ENCODE measurements at places on chromosomes 13 and 19.

DNA sequence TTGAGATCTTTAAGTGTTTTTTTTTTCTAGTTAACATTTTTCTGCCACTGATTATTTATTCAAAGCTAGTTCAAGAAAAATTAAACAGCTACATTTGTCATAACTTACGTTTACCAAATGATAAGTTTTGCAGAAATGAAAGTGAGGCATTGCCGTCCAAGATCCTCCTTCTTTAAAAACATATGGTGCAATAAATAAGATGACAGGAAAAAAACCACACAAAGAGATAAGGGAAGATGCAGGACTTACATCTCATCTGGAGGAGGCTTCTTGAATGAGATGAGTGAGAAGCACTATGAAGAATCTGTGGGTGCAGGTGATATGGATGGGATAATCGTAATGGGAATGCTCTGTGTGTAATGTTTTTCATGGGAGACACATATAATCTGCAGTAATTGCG lies 12.4 kb downstream of the TNFSF13B start:
- DNase-seq, result no peak

GRCh38 chr13:46914341-46914740 lies 17.5 kb upstream of the HTR2A start:
- DNase-seq, result no peak

- DNase-seq, result no peak
Measured at GRCh38 chr13:36981156-36981743, 17.9 kb downstream of the ALG5 start.

DNA sequence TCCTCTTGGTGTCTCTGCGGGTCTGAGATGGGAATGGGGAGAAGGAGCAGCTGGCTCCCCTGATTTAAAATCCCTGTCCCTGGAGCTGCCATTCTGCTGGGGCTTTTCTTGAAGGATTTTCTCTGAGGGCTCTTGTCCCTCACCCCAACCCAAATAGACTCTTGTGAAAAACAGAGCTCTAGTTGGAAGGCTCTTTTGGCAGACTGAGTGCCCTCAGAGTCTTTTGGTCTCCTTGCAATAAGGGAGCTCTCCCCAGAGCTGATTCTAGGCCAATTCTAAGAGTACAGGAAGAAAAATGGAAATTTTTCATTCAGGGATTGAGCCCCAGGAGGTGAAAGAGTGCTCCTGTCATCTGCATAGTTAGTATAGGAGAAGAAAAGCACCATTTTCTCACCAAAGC lies 238.3 kb downstream of the COG6 start:
- DNase-seq, result no peak

GRCh38 chr19:40695881-40696280 lies 5.4 kb upstream of the NUMBL start:
- peak; percentile 24 for DNase-seq

DNA sequence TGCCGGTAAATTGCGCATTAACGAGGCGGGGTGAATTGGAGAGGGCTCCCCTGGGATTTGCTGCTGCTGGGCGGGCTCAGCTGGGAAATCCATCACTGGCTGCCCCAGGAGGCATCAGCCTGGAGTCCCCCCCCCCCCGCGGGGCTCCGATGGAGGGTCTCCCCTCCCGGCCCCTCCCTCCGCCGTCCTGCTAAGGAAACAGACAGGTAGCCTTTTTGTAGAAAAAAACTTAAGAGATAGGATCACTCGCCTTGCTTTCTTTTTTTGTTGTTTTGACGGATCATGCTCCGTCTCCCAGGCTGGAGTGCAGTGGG lies 6.8 kb downstream of the TLE6 start:
- DNase-seq, result no peak

DNA sequence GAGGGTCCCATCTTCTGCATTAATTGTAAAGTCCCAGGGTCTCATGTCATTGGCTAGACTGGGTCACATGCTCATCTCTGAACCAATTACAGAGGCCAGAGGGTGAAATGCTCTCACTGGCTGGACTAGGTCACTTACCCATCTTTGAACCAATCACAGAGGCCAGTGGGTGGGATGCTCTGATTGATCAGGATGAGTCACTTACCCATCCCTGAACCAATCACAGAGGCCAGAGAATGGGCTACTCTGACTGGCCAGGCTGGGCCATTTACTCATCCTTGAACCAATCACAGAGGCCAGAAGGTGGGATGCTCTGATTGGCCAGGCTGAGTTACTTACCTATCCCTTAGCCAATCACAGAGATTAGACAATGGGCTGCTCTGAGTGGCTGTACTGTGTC lies 5.3 kb downstream of the MISP start:
- DNase-seq, result no peak

- no peak for DNase-seq
Measured at GRCh38 chr13:69595181-69595580, 512.4 kb upstream of the ATXN8OS start.

GRCh38 chr13:100129605-100130004 lies 40.7 kb downstream of the PCCA start:
- no peak for DNase-seq

GRCh38 chr13:26653842-26654241 lies 96.4 kb downstream of the WASF3 start:
- no peak for DNase-seq

GRCh38 chr13:95585867-95586266 lies 33.3 kb downstream of the CLDN10 start:
- no peak for DNase-seq

GRCh38 chr13:97892717-97893116 lies 60.8 kb upstream of the IPO5 start:
- DNase-seq, result no peak

DNA sequence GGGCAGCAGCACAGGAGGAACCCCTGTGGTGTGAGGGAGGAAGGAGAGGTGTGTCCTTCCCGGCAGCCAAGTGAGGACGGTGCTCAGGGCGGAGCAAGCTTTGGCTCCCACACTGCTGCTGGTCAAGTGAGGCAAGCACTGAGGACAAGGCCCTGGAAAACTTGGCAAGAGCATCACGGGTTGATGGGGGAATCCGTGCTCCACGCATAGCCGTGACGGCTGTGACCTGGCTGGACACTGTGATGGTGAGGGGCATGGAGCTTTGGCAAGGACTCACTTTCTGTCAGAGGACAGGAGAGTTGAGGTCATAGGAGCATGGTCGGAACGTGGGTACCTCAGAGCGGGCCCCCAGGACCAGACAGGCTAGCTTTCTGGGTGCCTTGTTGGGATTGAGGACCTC lies 29.0 kb upstream of the SLC15A1 start:
- no peak for DNase-seq

DNA sequence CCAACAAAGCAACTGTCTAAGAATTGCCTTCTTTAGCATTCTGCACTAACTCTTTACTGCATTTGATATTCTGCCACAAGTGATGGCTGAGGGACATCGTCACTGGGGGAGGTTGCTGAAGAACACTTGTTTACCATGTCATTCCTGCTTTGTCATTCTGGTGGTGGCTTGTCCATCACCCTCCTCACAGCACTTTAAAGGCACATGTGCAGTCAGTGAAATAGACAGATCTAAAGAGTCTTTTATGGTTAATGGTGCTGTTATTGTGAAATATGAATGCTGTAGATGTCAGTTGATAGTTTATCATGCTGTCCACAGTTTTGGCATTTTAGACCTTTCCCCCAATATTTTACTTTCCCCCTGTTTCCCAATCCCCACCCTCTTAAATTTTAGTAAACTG lies 120.9 kb upstream of the TSC22D1 start:
- DNase-seq, result no peak

DNA sequence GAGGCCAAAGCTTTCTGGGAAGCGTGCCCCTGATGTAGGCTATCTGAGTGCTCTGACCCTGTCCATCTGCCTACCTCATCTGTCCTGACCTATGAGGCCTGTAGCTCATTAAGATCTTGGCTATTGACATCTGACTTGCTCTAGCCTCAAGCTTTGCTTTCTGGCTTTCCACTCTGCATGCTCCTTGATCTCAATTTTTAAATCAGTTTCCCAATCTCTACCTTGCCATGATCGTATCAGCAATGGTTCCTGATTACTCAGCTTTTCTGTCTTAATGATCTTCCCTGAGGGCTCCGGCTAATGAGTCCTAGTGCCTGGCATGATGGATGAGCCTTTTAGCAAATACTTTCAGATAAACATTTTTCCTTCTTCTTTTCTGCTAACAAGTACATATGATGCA lies 262.0 kb downstream of the NDFIP2 start:
- no peak for DNase-seq

DNA sequence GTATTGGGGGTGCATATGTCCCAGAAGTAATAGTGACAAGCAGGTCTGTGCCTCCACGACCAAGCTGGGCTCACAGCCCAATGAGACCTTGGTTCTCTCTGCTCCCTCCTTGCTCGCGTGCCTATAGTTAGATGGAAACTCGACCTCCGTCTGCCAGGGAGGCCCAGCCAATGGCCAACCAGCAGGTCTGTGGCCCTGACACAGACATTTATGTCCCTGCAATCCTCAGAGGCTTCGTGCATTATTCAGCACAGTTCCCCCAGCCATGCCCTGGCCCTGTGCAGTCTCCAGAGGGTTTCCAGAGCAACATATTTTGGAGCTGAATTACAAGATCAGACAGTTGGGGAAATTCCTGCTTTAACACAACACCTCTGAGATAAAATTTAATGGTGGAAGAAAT lies 105.1 kb downstream of the UQCRFS1 start:
- DNase-seq, result no peak

GRCh38 chr19:29287061-29287460 lies 74.1 kb upstream of the UQCRFS1 start:
- DNase-seq, result no peak

DNA sequence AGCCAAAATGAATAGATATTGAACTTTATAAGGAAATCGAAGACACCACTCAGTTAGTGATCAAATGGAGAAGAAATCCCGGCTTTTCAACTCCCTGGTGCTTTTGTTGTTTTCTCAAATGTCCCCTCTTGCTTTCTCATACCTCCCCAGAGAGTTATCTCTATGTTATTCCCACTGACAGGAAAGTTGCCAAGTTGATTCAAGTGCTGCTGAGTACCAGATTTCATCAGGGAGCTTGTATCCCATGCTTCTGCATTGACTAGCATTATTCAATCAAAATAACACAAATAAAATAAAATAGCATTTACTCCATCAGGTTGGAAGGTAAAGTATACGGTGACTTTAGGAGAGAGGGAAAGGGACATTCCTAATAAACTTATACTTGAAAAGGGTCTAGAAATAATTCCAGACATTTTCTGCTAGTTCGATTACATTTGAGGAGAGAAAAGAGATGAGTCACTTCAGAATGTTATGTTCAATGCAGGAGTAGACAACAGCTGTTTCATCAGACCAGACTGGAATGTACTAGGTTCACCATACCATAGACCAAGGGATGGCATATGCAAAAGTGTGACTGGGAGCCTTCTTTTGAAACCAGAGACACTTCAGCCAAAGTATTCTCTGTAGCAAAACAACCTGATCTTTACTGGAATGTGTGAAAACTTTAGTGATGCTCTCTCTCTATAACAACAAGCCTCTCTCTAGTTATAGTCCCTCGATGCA lies 397.8 kb downstream of the FGF14 start:
- DNase-seq, result no peak

GRCh38 chr19:11288349-11288748 lies 7.6 kb upstream of the TSPAN16 start:
- no peak for DNase-seq

GRCh38 chr19:50198431-50199258 lies 4.8 kb upstream of the MYH14 start:
- DNase-seq, result no peak

DNA sequence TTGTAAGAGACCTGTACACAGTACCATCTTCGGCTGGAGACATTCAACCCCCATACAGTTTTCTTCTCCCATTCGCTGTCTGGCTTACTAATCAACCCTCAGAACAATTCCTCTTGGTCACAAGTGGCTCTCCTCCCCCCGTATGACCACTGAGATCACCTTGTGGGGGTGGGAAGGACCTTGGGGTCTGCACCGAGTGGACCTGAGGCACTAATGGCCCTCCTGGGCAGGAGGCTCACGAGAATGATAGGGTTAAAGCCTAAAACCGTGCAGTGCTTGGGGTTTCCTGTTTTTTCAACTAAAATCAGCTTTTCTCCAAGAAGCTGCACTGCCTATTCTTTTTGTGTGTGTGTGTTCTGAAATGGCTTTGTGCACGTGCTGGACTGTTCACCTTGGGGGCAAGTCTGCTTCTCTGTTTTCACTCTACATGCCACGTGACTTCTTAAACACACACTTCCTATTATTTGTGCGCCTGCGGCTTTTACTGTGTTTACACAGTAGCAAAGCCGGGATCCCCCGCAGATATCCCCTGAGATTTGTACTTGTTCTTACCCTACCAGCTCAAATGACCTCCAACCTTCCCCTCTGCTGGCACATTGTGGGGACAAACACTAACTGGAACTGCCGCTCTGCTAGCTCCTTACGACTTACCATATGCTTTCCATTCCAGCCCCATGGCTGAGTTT lies 12.3 kb downstream of the RBM26 start:
- DNase-seq, result no peak

GRCh38 chr19:16628984-16629691 lies 1.1 kb upstream of the MED26 start:
- peak; percentile 52 for DNase-seq

DNA sequence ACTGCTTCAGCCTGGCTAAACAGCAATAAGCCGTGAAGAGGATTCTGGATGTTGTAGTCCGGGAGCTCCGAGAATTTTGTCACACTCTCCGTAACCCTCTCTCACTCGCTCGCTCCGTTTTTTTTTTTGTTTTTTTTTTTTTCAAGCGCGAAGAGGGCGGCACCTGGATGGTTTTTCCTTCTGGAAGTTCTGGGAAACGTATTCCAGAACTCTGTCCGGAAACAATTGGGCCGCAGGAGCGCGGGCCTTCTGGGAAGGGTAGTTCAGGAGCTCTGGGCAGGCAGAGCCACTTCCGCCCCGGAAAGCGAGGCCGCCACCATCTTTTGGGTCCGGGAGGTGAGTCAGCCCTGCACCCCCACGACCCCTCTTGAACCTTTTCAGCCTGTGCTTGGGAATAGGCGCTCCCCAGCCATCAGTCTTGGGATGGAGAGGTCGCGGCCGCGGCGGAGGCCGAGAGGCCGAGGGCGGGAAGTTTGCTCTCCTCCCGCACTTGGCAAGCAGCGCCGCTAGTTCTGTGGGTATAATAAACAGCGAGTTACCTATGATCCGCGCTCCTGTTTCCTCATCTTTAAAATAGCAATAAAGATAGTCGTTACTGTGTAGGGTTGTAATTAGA lies at the start of gene ZNF227:
Gene ZNF227 (plus strand): TSS at position 283 of the 616 bp plus-strand sequence. CDS start 5,261 bp downstream, outside the sequence.
- peak; percentile 95 for DNase-seq

DNA sequence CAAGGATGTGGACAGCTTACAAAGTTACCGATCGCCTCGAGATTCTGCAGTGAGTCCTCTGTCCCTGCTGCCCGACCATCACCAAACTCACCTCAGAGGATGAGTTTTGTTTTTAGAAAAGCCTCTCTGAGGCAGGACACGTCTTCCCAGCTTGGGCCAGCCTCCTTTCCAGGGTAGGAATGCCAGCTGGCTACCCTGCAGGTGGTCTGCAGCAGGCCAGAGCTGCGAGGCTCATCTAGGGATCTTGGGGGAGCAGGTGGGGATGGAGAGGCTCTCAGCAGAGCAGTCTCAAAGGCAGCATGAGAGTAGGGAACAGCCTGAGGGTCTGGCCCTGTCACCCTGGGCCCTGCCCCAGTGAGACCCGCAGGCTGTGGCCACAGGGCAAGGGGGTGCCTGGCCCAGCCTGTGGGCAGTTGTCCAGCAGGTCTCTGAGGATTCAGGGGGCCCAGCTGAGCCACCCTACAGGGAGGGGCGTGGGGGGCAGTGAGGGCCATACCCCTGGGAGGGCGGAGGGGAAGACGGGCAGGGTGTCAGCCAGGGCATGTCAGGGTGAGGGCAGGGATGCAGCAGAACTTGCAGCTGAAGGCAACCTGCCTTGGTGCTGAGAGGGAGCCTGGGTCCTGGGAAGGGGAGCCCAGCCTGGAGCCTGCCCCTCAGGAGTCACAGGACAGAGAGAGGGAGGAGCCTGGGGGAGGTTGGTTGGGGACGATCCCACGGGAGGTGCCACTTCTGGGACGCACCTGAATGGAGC lies 57.3 kb upstream of the TPM4 start:
- no peak for DNase-seq

Measured in Right ventricle myocardium superior (tissue), 1 donor.